Left renal cortex interstitium (tissue), 4 donors: ENCODE measurements at places on chromosomes 5 and 9.

GRCh38 chr5:149237662-149238061 lies 34.0 kb upstream of the AFAP1L1 start:
- no peak for DNase-seq

- DNase-seq: no peak
Observed at GRCh38 chr5:44189255-44189654, 200.0 kb downstream of the FGF10 start.

DNA sequence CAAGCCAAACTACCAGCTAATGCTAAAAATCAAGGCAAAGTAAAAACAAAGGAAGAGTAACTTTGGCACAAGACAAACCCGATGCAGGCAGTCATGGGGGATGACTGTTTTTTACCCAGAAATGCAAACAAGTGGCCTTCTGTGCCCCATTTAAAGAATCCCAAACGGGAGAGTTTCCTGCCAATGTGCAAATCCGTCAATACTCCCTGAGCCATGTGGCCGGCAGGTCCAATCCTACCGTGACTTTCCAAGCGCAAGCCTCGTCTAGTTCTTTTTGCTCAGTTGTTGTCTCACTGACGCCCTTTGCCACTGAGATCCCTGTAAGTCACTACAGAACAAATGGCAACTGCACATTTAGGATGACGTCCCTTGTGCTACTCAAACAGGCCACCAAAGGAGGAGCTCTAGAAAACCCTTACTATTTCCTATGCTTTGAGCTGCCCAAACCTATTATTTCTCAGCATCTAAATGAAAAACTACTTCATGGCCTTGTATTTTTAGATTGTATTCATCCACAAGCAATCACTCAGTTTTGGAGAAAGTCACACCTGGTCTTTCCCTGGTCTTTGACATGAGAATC lies 43.4 kb downstream of the OTULIN start:
- no peak for DNase-seq

DNA sequence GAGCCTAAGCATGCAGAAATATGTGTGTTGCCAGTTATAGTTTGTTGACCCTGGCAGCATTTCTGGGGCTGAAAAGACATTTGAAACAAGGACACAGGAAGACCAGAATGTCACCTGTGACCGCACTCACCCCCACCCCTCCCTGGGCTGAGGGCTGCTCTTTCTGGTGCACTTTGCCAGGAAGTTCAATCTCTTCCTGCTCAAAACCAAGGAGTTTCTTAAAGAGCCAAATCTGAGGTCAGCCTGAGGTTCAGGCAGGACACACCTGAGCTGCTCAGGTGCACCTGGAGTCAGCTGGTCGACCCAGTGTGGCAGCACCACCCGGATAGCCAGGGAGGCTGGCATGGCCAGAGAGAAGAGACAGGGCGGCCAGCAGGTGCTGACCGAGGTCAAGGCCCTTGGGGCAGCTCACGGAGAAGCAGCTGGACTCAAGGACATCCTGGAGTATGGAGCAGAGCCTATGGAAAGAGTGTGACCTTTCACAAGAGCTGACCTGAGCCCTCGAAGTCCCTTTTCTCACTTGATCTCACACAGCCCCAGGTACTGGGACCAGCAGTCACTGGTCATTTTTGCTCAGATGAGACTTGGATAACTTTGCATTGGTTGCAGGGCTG lies 376.9 kb upstream of the IRX4 start:
- DNase-seq: no peak

GRCh38 chr9:116178481-116179211 lies 25.1 kb downstream of the PAPPA start:
- DNase-seq: no peak

DNA sequence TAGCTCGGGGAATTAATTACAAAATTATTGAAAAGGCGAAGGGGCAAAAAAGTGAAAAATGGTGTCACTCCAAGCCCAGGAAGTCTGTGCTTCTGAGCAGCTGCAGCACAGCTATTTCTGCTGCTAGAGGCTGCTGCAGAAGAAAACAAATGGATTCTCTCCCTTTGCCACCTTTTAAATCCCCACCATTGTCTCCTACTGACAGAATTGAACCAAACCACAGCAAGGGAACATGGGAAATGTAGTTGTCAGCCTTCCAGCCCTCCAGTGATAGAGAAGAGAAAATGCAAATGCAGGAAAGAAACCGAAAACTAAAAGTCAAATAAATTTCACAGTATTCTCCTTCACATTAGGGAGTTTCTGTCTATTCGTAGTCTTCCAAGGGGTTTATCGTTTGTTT lies 33.4 kb upstream of the CDC42SE2 start:
- no peak for DNase-seq

DNA sequence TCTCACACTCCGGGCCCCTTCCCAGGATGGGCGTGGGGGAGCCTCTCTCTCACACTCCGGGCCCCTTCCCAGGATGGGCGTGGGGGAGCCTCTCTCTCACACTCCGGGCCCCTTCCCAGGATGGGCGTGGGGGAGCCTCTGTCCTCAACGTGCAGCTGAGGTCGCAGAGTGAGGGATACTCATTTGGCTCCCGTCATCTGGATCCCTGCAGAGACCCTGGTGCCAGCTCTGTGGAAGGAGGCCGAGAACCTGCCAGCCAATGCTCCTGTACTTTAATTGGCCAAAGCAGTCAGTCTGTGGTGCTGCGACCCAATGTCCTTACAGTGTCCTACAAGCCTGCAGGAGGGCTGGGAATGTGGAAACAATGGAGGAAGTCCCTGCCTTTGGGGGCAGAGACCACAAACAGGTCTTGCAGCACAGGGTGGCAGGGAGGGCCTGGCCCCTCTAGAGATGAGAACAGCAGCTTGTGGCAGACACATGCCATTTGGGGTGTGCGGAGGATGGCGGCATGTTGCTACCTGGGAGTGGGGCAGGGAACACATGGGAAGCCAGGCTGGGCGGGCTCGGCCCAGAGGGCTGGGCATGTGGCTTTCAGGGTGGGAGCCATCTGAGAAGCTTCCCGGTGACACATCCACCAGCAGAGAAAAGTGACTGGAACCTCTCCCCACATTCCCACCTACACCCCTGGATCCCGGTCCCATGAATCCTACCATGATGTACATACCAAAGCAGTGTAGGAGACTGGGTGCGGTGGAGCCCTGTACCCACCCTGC lies 13.6 kb upstream of the MRNIP start:
- DNase-seq: no peak

DNA sequence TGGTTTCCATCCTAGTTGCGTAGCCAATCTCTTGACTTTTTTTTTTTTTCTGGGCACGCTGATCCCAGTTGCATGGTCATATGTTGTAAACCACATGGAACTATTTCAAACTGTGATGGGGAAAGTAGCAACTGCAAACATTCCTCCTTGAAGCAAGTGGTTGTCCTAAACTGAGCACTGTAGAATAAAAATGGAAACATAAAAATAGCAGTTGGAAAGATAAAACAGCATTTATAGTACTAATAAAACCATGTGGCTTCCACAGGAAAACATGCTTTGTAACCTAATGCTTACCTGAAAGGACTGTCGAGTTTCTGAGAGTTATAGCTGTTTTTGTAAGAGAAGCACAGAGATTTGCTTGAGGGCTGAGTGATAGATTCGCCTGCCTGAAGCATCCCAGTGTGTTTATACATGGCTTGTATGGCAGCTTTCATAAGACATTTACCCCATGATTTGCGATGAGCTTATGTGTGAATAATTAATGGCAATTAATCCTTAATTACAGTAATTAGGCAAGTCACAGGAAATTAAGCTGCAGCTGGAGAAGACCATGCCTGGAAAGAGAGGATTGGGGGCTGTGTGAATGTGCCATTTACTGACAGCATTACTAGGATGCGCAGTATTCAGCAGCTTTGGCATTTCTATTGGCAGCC lies 136.5 kb downstream of the PBX3 start:
- DNase-seq: no peak

- DNase-seq: no peak
Observed at GRCh38 chr9:77210116-77210515, 32.8 kb downstream of the VPS13A start.

DNA sequence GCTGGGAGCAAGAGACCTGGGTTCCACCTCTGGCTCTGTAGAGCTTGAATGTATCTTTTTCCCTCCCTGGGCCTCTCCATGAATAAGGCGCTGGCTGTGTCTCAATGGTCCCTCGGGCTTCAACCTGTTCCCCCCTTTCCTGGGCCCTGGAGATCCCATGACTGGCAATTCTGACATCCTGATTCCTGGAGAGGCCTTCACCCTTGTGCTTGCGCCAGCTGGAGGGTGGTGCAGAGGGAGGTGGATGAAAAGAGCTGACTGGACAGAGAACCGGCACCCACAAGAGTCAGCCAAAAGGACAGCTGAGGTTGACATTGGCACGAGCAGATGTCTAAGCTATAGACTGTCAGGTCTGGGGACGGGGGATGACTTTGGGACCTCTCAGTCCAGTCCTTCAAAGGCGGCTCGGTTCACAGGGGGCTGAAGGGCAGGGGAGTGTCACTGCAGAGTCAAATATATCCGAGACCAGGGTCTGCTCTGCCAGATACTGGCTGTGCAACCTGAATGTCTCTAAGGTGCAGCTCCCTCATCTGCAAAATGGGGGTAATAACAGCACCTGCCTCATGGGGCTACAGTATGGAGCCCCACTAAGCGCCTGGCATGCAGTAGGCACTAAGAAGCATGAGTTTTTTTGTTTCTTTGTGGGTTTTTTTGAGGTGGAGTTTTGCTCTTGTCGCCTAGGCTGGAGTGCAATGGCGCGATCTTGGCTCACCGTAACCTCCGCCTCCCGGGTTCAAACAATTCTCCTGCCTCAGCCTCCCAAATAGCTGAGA lies 13.8 kb downstream of the DNM1 start:
- DNase-seq: no peak

DNA sequence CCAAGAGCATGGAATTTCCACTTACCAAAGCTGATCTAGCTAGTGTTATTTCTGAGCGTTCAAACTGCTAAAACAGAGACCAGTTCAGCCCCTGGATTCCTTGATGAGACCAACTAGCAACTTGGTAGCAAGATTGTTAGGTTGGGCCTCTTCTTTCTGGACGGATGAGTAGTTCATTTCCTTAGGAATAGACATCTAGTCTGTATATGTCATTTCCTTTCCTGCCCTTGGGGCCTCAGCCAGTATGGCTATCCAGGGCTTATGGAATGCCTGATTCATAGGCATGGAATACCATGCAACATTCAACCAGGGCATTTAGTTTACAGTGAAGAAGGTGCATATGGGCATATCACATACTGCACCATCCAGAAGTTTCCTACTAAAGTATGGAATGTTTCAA lies 14.5 kb upstream of the LPAR1 start:
- no peak for DNase-seq

- no peak for DNase-seq
Observed at GRCh38 chr5:124080256-124080655, 568.3 kb downstream of the CSNK1G3 start.

DNA sequence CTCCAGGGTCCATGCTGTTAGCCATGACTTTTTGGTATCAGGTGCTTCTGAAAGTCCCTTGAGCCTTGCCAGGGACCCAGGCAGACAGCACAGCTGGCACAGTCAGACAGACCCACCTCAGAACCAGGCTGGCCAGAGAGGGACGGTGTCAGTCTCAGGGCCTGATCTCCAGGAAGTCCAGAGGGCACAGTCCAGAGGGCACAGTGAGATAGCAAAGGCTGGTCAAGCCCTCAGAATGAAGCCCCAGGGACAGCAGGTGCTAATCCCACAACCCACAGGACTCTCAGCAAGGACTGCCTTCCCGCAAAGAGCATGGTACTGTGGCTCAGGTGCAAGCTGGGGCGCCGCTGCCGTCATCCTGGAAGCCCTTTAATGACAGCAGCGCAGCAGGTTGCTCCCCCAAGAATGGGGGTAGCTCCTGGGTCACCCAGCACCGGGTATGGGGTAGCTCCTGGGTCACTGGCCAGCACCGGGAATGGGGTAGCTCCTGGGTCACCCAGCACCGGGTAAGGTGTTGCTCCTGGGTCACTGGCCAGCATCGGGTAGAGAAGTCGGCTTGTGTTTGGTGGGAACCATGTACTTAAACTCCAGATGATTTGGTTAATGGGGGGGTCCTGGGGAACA lies 105.6 kb upstream of the PHYKPL start:
- DNase-seq: no peak

GRCh38 chr9:64773491-64773931 lies 511.5 kb downstream of the FOXD4L5 start:
- DNase-seq: no peak

DNA sequence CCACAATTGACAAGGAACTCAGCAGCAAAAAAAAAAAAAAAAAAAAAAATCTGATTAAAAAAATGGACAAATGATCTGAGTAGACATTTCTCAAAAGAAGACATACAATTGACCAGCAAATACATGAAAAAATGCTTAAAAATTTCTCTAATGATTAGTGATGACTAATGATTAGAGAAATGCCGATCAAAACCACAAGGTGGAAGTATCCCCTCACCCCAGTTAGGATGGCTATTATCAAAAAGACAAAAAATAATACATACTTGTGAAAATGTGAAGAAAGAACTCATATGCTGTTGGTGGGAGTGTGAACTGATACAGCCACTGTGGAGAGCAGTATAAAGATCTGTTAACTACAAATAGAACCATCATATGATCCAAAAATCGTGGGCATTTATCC lies 245.3 kb downstream of the OSTF1 start:
- peak; percentile 0 for DNase-seq

GRCh38 chr5:75734913-75735789 lies 17.9 kb upstream of the POC5 start:
- no peak for DNase-seq

DNA sequence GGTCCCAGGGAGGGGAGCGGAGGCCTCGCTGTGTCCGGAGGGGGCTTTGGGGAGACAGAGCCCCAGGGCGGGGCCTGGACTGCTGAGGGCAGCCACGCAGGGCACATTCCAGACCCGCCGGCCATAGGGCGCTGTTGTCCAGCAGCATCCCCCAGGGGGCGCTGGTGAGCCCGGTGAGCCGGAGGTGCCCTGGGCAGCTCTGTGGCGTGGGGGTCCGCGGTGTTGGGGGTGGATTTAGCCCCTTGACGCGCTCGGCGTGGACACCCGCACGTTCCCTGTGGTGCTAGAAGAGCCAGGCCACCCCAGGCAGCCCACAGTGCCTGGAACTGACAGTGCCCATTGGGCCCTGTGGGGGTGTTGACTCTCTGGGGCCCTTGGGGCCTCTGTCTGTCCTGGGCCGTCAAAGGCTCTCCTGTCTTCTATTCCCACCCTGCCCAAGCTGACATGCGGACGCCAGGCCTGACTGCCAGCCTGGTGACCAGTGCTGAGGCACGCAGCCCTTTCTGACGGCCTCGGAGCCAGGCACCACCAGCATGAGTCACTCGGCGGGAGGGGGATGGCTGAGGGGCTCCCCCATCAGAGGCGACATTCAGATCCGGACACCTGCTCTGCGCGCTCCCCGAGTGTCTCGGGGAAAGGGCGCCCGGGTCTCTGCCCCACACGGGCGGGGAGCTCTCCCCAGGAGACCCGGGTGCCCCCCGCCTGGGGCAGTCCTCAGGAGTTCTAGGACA lies 23.9 kb downstream of the TPPP start:
- DNase-seq: no peak

- DNase-seq: no peak
Observed at GRCh38 chr5:86763929-86764328, 146.2 kb downstream of the COX7C start.

DNA sequence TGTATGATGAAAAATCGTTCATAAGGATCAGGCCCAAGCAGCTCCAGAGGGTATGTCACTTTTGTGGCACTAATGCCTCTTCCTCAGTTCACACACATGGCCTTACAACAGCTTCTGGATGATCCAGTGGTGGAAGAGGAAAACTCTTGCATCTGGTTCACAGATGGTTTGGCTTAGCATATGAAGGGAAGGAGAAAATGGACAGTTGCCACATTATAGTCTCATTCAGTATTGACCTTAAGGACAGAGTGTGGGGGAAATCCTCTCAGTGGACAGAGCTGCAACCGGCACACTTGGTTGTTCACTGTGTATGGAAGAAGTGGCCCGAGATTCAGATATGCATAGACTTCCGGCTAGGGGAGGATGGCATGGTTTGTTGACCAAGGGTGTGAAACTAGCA lies 22.8 kb downstream of the C9orf57 start:
- DNase-seq: no peak

GRCh38 chr5:40676613-40677343 lies 2.9 kb upstream of the PTGER4 start:
- DNase-seq: no peak
